GM12864 (cell line): ENCODE measurements at places on chromosomes 1 and 21.

- DNase-seq: no peak
These were observed 35.5 kb upstream of the HHAT start for GRCh38 chr1:210293171-210293607.

GRCh38 chr21:25391777-25392176 lies 215.5 kb downstream of the MRPL39 start:
- no peak for DNase-seq

DNA sequence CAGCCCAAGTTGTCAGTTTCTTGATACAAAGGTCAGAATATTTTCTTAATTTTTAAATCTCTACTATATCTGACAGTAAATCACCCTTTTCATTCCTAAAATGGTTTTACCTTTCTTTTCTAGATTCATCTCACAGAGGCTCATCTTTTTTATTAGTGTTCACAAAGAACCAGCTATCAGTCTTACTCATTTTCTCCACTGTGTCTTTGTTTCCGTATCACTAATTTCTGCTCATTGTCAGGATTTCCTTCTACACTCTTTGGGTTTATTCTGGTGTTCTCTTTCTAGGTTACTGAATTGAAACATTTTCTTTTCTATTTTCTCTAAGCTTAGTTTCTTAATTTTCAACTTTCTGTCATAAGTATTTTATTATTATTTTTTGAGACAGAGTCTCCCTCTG lies 8.7 kb downstream of the AGPAT3 start:
- no peak for DNase-seq

- no peak for DNase-seq
These were observed 91.8 kb downstream of the ADCY10 start for GRCh38 chr1:167821969-167822685.

DNA sequence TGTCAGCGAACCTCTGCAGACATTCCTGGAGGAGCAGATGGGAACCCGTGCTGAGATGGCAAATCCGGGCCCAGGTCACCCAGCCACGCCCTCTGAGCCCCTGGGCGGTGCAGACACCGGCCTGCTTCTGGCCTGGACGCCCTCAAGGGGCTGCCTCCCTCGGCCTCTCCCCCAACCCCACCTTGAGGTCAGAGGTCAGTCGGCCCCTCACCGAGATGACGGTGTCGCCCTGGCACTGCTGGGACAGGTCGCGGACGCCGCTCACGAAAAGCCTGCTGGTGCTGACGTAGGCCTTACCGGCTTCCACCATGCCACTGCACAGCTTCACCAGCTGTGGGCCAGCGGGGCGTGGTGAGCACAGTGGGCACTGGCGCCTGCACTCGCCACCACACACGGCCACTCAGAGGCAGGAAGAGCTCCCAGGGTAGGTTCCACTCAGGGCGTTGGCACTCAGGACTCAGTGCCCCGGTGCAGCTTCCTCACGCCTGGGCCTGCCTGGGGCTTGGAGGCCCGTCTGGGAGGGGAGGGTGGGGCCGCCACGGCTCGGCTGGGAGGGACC lies 4.7 kb downstream of the ACAP3 start:
- no peak for DNase-seq

DNA sequence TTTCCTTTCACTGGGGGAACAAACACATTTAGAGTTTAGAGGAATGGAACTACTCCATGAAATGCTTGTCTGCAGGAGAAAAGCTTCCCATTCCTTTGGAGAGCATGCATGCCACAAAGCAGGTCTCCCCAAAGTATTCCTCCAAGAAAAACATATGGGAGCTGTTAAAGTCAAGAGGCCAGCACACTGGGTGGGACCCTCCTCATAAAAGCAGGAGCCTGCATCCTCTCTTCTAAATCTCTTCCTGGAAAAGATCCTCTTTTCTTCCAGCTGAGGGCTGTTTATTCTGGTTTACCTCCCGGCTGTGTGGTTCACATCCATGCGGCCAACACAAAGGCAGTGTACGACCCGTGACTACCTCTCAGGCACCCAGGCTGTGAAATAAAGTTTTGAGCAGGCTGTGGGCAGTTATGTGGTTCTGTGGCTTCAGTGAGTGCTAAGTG lies 103.4 kb downstream of the TENT5C start:
- no peak for DNase-seq

DNA sequence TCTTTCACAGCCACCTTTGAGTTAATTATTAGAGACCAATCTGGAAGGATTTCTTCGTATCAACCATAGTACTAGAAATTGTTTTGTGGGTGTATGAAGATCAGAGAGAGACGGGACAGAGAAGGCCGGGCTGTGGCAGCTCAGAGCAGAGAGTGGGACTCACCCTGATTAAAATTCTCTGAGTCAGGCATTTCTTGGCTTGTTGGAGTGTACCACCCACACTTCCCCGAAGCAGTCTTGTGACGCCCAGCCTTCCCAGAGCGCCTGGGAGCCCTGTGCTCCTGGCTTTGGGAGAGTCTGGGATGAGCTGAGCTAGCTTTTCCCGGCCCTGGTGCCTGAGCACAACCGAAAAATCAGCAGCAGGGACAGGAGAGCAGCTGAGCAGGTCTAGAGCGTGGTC lies 19.4 kb downstream of the PLEKHM2 start:
- no peak for DNase-seq

- DNase-seq: no peak
These were observed 38.6 kb downstream of the SIPA1L2 start for GRCh38 chr1:232591344-232591743.
